ENCODE measurements at places on chromosomes 16 and 17.

DNA sequence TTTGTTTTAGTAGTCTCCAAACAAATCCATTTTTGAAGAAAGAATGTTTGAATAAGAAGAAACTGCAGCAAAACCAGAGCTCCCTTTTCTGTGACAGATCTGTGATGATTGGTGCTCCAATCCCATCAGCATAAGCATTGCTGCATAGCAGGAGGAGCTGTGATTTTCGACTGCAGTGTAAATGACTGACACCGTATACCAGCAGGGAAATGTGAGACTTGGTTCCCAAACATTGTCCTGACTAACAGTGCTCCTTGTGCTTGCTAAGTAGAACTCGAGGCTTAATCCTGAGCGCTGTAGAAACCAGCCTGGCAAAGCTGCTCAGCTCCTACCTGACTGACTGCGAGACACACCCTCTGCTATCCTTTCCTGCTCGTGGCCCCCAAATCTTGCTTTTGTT is 57.2 kb downstream of the NUP93 start:
- DNase-seq, result no peak

DNA sequence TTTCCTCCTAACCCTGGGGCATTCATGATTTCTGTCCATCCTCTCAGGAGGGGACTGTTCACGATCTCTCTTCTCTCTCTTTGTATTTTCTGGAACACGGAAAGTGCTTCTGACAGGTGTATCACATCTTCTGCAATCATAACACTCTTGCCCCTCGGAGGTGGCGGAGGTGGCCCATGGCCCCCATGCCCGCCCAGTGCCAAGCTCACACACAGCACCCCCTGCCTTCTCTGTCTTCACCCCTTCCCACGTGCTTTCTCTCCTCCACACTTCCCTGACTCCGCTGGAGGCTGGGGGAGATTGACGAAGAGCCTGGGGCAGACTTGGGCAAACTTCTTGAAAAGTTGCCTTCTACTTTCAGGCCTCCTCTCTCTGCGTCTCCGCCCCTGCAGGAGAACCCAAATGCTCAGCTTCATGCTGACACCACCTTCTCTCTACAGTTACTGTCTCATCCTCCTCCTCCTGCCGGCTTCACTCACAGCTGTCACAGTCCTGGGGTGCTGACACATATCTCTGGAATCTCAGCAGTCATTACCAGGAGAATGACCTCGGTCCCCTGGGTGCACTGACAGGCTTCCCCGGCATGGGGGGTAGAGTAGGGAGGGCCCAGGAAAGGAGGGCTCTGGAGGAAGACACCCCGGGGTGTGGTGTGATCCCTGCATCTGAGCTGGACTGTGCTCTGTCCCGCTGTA is 127.1 kb downstream of the ENGASE start:
- no peak for DNase-seq

GRCh38 chr17:75075597-75076336 is 12.0 kb upstream of the SLC16A5 start:
- no peak for DNase-seq

GRCh38 chr17:45136846-45137560 is 1.5 kb downstream of the ACBD4 start:
- DNase-seq, result no peak

DNA sequence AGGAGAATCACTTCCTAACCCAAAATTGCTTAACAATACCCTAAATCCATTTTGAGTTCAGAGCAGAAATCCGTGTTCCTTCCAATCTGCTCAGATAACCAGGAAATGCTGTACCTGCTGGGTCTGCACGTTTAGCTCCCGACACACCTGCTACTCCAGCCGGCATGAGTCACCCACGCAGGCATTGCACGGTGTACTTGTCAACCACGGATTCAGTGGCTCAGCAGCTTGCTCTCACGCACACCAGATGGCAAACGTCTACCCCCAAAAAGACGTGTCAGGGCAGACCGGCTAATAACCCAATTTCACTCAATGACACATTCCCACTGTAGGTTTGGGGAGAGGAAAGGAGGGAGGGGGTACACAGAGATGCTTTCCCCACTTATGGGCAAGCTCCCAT is 468.1 kb downstream of the SOX9 start:
- no peak for DNase-seq

- no peak for DNase-seq
Observed at GRCh38 chr17:73770115-73770848, 126.0 kb upstream of the SDK2 start.

DNA sequence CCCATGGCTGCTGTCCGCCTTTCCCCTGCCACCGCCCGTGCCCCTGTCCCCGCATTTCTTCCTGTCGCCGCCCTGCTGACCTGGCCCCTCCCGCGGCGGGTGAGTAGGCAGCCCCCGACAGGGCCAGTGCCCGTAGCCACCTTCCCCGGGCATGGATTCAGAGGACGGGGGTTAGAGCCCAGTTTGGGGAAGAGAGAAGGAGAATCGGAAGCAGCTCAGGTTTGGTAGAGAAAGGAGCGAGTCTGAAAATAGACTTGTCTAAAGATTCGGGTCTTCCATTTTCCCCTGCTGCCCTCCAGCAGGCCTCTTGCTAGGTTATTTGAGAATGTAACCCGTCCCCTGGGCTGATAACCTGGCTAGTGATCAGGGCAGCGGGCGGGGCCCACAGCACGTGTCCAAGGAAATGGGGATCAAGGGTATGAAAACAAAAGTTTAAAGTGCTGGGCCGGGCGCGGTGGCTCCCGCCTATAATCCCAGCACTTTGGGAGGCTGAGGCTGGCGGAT is 7.9 kb upstream of the CLDN9 start:
- no peak for DNase-seq

DNA sequence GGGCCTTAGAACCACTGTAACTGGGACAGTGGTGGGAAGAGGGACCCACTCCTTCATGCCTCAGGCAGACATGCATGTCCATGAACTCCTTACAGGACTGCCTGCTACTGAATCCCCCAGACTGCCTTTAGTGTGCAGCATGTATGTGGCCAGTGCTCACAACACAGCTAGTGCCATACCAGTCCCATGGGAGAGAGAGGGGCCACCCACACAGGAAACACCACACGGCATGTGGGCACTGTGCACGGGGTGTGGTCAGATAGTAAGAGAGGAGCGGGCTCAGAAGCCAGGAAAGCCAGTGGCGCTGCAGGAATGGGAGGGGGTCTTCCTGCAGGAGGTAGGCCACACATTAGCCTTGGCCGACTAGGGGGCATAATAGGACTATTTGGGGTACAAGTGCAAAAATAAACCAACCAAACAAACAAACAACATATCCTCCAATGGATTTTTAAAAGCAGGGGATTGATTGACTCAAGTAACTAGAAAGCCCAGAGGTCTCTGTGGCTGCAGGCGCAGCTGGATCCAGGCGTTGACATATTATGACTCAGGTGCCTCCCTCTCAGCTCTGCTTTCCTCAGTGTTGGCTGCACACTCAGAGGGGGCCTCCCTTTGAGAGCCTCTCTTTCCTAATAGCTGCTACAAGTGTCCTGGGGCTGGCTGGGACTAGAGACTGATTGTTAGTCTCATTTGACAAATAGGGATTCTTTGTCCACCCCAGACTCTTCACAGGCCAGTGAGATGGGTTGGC is 104.4 kb downstream of the AMFR start:
- no peak for DNase-seq

DNA sequence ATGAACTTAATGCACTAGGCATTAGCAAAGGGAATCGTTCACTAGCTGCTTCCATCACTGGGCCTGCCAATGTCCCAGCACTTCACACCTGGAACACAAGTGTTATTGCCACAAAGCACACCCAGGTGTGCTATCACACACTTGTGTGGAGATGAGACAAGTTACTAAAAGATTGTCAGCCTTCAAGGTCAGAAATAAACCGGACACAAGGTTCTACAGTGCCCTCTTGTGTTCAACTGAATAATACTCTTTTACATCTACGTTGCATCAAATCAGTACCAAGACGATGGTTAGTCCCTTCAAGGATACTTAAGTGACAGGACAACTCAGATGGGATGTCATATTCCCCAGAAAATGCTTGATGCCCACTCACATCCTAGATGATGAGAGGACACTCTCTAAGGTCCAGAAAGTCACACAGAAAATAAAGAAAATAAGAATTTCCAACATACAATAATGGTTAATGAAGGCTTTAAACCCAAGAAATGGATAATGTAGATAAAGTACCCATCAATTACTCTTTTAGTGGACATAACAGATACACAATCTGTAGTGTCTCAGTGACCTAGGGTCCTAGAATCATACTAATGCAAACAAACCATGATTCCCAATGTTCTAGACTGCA is 16.4 kb upstream of the GLG1 start:
- DNase-seq, result no peak

- no peak for DNase-seq
Observed at GRCh38 chr17:4850246-4850645, 17.1 kb downstream of the MINK1 start.

DNA sequence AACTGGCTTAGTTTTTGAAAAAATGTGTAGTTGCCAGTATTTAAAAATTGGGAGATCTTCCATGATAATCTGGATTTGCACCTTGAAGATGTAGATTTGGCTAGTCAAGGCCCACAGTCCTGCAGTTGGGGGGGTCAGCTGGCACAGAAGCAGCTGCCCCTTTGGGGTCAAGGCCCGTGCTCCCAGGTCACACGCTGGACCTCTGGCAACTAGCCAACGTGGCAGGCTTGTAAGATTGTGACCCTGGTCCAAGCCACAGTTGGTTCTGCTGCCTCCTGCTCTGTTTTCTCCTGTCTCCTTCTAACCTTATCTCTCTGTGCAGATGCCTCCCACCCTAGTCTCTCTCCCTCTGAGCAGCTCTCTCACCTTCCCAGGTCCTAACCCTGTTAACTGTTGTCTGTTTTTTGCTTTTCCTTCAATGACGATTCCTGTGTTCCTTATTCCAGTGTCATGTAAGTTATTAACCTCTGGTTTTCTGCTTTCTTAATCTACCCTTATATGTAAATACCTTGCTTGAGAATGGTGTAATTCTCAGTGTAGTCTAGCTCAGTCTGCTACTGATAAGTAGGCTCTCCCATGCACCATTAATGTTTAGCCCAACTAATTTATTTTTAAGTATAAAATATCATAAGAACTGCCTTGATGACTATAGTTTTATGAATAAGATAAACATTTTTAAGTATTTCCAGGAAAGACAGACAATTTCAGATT is 27.9 kb downstream of the CLEC16A start:
- DNase-seq, result no peak

All from activated T-cell treated with anti-CD3 and anti-CD28 coated beads for 24 hours (primary cell).